ENCODE measurements at places on chromosomes 1 and 21.
A peak's percentile ranks its signal among the peaks of the same experiment; 100 is the strongest.

- DNase-seq: no peak
Measured at GRCh38 chr1:243855616-243856318, 5.7 kb upstream of the AKT3 start.

DNA sequence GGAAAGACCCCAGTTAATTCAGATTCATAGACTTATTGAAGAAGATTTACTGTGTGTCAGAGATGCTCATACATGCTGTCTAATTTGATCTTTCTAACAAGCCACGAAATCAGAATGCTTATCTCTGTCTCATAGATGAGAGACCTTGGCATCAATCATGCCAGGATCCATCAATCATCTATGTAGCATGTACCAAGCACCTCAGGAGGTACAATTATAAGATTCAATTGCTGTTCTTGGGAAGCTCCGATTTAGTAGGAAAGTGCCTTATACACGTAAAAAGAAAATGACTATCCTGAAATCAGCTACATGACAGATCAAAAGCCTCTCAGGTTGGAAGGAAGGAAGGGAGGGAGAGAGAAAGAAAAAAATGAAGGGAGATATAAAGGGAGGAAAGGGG lies 18.5 kb upstream of the VTCN1 start:
- no peak for DNase-seq

- DNase-seq: no peak
Measured at GRCh38 chr1:26748351-26748750, 39.4 kb upstream of the PIGV start.

- no peak for DNase-seq
Measured at GRCh38 chr1:114455102-114455785, 55.8 kb downstream of the TRIM33 start.

- DNase-seq: no peak
Measured at GRCh38 chr1:179034720-179035119, 9.0 kb downstream of the FAM20B start.

GRCh38 chr21:39610703-39611102 lies 2.0 kb upstream of the B3GALT5 start:
- DNase-seq: no peak

- no peak for DNase-seq
Measured at GRCh38 chr21:29287383-29287782, 11.3 kb upstream of the BACH1 start.

GRCh38 chr21:37484535-37485474 lies 118.2 kb downstream of the DYRK1A start:
- no peak for DNase-seq

DNA sequence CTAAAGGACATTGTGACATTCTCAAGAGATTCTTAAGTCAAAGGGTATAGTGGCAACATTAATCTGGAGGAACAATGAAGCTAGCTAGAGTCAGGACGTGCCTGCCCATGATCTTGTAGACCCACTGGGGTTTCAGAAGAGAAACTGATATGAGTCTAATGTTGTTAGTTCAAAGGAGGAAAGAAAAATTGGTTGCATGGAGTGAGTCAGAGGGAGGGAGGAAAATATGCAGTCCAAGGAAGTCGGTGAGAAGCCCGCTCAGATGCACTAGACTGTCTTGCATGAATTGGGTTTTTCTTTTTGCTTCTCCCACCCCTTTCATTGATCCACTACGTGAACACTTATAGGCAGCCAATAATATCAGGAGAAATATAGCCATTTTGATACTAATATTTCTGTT lies 53.8 kb upstream of the SYT14 start:
- DNase-seq: no peak

DNA sequence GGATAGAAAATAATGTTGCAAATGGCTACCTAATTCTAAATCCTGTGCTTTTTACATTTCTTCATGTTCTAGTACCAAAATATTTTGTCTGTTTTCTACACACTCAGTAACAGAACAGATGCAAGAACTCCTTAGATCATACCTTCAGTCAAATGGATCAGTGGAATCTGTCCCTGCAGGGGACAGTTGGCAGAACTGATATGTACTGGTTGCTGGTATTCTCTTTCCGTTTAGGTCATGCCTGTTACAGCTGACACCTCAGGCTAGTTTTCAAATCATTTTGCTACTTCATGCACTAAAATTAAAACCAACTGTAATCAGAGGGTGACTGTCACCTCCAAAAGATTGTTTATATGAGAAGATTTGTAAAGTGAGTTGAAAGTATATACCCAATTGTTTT lies 109.2 kb downstream of the TNNI3K start:
- DNase-seq: no peak

DNA sequence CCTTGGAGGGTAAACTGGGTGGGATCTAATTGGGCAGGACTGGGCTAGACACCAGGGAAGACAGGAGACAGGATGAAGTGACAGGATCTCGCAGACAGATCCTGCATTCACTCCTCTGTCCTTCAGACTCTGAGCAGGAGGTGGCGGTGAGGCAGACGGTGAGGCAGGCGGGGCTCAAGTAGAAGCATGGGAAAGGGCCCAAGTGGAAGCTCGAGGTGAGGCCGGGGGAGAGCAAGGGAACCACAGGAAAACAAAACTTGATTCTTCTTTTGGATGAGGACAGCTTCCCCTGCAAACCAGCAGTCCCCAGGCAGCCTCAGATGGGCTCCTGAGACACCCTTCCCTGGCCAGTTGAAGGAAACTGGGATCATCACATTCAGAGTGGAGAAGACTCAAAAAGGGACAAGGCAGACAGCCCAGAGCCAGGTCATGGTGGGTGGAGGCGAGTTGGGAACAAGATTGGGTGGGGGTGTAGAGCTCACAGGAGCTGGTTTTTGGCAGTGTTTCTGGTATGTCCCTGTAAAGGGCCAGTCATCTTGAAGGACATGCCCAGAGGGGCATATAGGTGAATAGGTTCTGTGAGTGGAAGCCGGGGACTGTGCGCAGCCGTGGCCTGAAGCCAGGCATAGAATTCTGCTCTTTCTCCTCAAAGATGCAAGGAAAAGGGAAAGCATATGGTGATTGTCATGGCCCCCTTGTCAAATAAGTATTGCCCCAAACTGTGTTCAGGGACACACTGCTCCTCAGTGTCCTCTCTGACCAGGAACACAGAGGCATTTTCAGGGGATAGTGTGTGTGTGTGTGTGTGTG lies 18.0 kb downstream of the INKA2 start:
- DNase-seq: no peak

GRCh38 chr1:32963746-32964460 lies 706 bp downstream of the RNF19B start:
- DNase-seq: no peak

- no peak for DNase-seq
Measured at GRCh38 chr1:3482378-3482849, 27.9 kb downstream of the ARHGEF16 start.

- DNase-seq: no peak
Measured at GRCh38 chr1:32989160-32990050, 24.8 kb upstream of the RNF19B start.

DNA sequence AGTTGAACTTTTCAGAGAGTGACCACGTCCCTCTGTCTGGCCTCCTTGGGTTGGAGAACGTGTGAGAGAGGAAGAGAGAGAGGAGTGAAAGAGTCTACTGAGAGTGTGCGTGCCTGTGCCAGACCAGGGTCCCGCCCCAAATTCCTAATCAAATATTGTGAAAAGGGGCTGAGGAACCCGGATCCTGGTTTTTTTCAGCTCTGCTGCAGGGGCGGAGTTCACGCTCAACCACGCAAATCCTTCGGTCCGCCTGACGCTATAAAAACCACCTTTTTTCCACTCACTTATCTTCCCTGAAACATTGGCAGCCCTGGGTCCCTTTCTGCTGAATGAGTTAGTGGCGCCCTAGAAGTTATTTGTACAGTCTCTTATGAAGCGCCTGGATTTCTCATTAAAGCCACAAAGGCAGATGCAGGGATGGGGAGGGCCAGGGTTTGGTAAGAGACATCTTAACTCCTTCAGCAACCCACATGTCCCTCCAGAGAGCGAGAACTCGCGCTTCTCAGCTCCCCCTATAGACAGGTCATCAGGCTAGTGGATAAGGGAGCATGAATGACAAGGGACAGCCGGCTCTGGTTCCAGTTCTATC lies at the start of gene FMOD:
TSS of gene FMOD (minus strand) at position 86 of the 589 bp plus-strand sequence. CDS start 2,852 bp downstream, outside the sequence.
- DNase-seq: peak; percentile 72

DNA sequence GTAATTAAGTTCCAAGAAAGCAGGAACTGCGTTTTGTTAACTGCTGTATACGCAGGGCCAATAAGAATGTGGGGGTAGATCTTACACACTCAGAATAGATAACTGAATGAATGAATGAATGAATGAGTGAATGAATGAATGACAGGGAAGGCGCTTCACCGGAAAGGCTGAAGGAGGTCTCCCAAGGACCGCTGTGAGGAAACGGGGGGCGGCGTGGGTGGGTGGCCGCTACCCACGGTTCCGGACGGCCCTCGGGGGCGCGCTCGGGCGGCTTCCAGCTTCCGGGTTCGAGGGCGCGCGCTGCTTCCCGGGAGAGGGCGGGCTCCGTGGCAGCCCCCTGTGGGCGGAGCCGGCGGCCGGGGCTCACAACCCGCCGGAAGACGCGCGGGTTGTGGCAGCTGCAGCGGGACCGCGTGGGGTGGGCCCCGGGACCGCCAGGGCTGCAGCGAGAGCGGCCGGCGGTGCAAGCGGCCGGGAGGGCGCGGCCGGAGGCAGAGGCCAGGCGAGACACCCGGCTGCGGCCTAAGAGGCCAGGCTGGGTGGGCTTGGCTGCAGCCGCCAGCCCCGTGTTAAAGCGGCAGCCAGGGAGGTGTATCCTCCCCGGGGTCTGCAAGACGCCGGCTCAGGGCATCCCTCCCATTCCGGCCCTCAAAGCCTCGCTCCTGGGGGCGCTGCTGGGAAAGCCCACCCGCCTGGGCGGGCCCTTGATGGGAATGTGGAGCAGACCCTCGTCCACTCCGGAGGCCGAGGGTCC lies at the start of gene ZFP69:
TSS of gene ZFP69 (plus strand) at position 367 of the 754 bp plus-strand sequence. CDS start 2,072 bp downstream, outside the sequence.
- DNase-seq: no peak

- no peak for DNase-seq
Measured at GRCh38 chr1:17293681-17294425, 14.1 kb upstream of the PADI4 start.

DNA sequence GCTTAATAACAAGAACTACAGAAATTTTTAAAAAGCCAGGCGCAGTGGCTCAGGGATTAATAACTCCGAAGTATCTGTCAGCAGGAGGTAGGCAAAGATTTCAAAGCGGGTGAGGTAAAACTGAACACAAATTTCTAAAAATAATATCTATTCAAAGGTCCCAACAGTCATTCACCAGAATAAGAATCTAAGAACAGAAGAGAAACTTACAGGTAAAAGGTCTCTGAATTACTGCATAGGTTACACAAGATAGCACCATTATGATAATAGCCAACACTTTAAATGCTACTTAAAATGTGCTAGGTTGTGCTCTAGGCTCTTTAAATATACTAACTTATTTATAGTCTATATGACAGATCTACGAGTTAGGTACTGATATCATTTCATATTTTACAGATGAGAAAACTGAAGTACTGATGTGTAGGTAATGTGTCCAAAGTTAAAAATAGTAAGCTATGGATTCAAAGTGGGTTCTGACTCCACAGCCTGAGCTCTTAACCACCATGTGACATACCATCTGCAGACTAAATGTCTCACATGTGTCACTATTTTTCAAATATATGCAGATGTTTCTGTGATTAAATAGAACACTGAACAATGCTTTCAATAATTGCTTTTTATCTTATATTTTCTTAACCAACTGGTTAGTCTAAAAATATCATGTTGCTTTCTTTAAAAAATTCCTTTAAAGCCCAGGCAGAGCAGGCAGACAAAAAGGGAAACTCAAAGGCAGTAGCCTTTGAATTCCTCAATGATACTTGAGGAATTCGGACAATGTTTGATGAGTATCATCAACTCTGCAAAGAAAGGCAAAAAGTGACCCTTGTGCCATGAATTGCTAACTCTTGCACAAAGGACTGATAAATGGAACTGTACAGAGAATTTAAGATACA lies 80.5 kb upstream of the TTC39A start:
- DNase-seq: no peak

- DNase-seq: no peak
Measured at GRCh38 chr1:54464477-54465146, 58.4 kb upstream of the SSBP3 start.

DNA sequence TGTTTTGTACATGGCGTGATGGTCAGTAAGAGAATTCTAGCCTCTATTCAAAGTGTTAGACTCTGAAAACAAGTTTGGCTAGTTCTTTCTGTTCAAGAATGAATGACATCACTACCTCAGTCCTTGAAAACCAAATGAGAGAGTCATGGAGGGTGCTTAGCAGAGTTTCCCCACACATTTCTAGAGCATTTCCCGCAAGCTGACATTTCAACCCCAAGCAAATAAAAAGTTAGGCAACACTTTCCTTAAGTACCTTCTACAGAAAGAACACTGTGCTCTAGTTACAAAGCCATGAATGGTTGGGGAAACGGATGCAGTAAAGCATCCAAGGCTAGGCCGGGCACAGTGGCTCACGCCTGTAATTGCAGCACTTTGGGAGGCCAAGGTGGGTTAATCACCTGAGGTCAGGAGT lies 47.9 kb upstream of the SLC44A3 start:
- no peak for DNase-seq

- DNase-seq: peak; percentile 93
Measured at GRCh38 chr1:184838504-184838951, 83.9 kb upstream of the EDEM3 start.

GRCh38 chr1:112446411-112446810 lies 50.4 kb downstream of the CTTNBP2NL start:
- DNase-seq: no peak

GRCh38 chr1:230194525-230194924 lies 127.5 kb downstream of the GALNT2 start:
- DNase-seq: no peak

GRCh38 chr1:94026619-94027380 lies 94.1 kb downstream of the ABCA4 start:
- DNase-seq: no peak

GRCh38 chr1:11314959-11315358 lies 42.0 kb downstream of the UBIAD1 start:
- DNase-seq: peak; percentile 65

DNA sequence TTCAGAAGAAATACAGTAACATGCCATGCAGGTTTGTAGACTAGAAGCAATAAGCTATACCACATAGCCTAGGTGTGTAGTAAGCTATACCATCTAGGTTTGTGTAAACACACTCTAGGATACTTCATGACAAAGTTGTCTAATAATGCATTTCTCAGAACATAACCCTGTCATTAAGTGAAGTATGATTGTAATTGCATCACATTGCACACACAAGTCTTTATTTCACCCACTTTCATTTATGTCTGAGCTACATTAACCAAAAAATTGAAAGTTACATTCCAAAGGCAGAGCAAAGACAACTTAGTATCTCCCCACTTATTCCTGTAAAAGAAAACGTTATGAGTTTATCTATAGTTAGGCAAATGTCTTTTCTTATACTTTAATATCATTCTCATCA lies 64.5 kb upstream of the ATF3 start:
- no peak for DNase-seq

DNA sequence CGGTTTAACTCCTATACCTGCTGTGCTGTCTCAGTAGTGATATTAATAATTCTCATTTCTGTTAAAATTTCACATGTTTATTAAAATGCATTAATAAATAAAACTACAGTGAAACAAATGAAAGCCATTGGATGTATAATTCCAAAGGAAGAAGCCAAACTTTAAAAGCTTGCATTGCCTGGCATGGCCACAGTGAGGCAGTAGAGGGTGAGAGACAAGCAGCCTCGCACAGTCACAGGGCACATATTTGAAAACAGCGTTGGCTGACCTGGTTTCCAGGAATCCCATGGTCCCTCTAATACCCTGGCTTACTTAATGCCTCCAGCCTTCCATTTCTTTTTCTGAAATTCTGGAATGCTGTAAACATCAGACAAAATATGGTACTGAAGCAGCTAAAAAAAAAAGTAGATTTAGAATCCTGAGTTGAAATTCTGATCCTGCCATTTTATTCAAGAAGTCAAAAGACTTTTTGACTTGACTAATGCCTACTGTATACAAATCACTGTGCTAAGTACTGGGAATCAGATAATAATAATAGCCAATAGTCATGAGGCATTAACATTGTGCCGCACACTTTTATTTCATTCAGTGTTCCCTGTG lies 6.7 kb upstream of the RNASEL start:
- no peak for DNase-seq

Data from forelimb muscle (tissue), 1 donor.